Calu3 (cell line): ENCODE measurements at places on chromosomes 3 and 15.

GRCh38 chr3:10674578-10674977 is 141.4 kb upstream of the SLC6A11 start:
- no peak for DNase-seq

DNA sequence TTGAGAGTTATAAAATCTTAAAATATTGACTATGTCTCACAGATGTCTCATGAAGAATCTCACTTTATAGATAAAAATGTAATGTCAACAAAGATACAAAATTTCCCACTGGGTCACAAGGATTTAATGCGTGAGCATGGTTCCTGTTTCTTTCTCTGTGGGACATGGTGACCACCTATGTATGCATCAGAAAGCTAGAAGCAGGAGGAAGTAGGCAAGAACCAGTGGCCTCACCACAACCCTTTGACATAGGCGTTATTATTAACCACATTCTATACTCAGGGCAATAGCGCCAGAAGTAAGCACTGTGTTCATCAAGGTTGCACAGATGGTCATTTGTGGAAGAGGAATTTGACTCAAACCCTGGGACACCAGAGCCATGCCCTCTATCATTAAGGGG is 11.7 kb upstream of the ADAMTS17 start:
- no peak for DNase-seq

GRCh38 chr3:68045976-68046375 is 391.6 kb upstream of the SUCLG2 start:
- DNase-seq: no peak

DNA sequence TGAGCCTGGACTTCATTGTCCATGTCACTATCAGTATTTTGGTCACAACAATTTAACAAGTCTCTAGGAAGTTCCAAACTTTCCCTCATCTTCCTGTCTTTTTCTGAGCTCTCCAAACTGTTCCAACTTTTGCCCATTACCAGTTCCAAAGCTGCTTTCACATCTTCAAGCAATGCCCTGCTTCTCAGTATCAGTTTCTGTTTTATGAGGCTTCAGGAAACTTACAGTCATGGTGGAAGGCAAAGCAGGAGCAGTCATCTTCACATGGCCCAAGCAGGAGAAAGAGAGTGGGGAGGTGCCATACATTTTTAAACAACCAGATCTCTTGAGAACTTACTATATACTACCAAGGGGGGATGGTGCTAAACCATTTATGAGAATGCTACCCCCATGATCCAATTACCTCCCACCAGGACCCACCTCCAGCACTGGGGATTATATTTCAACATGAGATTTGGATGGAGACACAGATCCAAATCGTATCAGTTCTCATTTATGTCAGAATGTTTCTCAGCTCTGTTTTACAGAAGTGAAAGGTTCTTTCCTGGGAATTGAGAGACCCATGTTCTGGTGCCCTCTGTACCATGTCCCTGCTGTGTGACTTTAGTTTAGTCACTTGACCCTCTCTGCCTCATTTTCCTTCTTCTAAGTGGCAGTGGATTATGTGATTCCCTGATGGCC is 169.7 kb downstream of the PLCL2 start:
- DNase-seq: no peak

DNA sequence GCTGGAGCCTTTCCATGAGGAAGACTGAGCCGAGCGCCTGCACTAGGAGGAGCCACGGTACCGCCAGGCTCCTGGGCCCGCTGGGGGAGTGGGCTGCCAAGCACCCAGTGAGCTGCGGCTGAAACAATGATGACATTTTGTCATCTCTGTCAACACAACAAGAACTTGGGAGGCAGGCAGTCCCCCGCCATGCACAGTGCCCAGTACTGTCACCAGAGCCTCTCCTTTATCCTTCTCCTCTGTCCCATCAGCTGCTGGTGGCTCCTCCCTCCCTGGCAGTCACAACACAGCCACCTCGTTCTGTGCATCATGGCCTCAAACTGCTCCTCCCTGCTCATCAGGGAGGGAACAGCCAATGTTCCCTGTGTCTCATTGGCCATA is 34.0 kb upstream of the PCSK6 start:
- no peak for DNase-seq

- DNase-seq: no peak
These were observed 52.1 kb upstream of the CCDC174 start for GRCh38 chr3:14599488-14599887.

- no peak for DNase-seq
These were observed 7.0 kb upstream of the TSEN2 start for GRCh38 chr3:12477256-12477655.

- no peak for DNase-seq
These were observed 116.1 kb upstream of the SLC7A14 start for GRCh38 chr3:170701696-170702678.

- DNase-seq: no peak
These were observed 761.0 kb downstream of the ROBO2 start for GRCh38 chr3:77800893-77801292.

DNA sequence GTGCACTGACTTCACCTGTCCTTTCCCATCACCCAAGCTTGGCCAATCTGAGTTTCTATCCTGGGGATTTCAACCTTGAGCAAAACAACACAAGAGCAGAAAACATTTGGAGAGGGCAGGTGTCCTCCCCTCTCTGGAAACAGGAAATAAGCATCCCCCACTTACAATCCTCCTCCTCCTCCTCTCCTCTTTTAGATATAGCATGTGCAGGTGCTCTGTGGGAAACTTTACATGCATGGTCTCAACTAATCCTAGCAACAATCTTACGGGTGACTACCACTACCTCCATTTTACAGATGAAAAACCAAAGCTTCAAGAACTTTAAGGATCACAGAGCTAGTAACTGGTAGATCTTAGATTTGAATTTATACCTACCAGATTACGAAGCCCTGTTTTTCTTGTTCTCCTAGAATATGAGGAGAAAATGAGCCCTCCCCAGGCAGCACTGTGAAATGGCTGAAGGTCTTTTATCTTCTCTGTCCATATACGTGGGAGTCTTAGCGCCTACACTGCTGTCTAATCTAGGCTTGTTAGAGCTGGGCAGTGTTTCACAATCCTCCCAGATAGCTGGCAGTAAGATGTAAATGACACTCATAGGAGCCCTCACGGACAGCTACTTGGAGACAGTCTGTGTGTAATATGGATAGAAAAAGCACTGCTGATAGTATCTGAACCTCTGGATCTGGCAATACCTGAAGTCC is 301.2 kb upstream of the PROK2 start:
- no peak for DNase-seq

- no peak for DNase-seq
These were observed 699 bp upstream of the SHOX2 start for GRCh38 chr3:158106766-158107471.

DNA sequence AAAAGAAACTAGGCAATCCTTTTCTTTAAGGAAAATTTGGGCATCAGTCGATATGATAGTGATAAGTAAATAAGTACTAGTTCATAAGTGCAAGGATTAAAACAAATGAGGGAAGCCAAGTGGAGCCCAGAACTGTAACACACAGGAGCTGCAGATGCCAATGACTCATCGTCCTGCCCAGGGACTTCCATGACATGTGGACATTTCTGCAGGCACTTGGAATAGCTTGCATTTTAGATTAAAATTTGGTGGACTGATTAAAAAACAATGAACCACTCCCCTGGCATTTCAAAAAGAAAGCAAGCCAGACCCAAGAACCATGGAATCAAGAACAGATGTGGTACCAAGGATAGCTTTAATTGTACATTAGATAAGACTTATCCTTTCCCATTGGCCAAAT is 2.9 kb downstream of the SAMD7 start:
- peak; percentile 35 for DNase-seq

- no peak for DNase-seq
These were observed 36.6 kb downstream of the CD86 start for GRCh38 chr3:122091602-122092295.

DNA sequence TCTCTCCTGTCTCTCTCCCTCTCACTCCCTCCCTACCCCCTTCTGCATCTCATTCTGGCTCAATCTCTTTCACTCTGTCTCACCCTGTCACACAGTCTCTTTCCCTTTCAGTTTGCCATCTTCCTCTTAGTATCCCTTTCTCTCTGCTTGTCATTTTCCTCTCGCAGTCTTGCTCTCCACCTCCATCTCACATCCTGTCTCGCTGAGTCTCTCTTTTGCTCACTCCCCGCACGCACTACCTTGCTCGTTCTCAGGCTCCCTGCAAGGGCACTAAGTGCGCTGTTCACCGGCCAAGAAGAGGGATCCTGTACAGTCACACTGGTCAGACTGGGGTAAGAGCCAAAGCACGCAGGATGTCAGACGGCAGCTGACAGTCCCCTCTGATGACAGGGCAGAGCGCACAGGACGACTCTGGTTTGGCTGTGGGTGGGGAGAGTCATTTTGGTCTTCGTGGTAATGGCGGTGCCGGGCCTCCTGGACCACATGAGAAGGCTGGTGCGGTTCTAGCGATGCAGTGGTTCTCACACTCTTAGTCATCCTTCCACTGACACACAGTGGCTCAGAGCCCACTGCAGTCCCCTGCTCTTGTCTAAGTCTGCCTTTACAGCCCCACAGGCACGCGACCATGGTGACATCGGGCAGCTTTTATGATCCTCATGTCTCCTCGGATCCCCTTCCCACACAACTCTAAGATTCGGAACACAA is 356.8 kb downstream of the FOXP1 start:
- DNase-seq: no peak

- no peak for DNase-seq
These were observed 9.2 kb downstream of the IGF2BP2 start for GRCh38 chr3:185815391-185816282.

DNA sequence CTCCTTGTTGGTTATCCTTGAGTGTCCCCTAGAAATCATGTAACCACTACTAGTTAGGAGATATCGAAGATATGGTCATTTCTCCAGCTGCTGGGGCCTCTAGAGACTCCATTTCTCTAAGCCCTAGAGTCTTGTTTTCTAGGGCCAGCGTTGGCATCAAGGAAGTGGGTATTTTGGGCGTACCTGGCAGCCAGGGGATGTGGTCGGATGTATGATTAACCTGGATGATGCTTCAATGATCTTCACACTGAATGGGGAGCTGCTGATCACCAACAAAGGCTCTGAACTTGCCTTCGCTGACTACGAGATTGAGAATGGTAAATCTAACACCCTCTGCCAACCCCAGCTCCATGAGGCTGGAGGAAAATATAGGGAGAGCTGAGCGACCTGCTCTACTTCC is 325.5 kb downstream of the RYR3 start:
- DNase-seq: no peak

- no peak for DNase-seq
These were observed 162.0 kb upstream of the STT3B start for GRCh38 chr3:31370681-31371080.

DNA sequence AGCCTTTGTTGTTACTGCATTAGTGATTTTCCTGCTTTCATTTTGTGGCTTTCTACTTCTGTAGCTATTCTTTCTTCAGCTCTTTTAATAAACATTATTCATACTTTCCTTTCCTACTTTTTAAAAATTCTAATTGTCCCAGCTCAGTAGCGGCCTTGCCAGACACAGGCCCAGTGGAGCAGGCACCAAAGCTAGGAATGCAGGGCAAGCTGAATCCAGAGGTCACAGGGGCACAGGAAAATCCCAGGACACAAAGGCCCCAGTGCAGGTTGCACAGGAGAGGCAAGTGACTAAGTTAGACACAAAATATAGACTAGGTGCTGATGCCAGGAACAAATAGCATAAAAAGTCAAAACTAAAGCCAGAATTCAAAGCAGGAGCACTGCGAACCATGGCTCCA is 49.0 kb upstream of the CCDC80 start:
- DNase-seq: no peak

DNA sequence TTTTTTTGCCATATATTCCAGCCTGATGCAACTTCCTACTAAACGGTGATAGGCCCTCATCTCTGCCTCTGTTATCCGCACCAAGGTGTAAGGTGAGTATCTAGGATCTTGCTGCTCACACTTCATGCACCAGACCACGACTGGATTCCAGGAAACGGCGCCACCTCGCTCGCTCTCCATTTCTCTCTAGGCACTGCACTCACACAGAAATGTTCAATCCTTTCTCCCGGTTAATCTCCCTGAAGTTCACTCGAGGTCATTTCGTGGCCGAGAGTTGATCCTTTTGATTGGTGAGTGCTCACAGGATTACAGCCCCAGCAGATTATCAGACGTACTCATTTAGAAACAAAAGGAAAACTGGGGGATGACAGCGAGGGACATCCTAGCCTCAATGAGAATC is 28.1 kb downstream of the MCF2L2 start:
- no peak for DNase-seq

DNA sequence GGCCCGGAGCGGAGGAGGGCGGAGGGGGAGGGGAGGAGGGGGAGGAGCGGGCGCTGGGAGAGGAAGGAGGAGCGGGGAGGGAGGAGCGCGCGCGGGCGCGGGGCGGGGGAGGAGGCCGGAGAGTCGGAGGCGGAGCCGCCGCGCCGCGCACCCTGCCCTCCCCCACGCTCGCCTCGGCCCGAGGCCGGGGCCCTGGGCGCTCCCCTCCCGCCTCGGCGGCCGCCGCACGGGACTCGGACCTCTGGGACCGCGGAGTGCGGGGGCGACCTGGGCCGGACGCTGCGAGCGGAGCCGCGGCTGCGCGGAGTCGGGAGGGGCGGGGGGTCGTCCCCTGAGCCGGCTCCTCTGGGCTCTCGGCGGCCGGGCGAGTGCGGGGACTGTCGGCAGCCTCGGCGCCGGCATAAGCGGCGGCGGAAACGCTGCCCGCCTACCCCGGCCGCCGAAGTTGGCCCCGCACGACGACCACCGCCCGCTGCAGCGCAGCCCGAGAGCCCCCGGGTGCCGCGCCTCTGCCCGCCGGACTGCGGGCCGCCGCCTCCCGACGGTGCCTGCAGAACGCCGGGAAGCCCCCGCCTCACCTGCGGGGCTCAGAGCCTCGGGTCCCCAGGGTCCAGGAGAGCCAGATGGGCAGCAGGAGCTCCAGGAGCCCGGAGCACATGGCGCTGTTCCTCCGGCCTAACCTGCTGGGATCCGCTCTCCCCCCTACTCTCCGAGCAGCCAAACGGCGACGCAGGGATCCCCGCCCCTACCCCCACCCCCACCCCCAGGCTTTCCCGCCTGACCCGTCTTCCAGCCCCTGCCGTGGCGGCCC is 406 bp upstream of the GABRB3 start:
- DNase-seq: no peak

DNA sequence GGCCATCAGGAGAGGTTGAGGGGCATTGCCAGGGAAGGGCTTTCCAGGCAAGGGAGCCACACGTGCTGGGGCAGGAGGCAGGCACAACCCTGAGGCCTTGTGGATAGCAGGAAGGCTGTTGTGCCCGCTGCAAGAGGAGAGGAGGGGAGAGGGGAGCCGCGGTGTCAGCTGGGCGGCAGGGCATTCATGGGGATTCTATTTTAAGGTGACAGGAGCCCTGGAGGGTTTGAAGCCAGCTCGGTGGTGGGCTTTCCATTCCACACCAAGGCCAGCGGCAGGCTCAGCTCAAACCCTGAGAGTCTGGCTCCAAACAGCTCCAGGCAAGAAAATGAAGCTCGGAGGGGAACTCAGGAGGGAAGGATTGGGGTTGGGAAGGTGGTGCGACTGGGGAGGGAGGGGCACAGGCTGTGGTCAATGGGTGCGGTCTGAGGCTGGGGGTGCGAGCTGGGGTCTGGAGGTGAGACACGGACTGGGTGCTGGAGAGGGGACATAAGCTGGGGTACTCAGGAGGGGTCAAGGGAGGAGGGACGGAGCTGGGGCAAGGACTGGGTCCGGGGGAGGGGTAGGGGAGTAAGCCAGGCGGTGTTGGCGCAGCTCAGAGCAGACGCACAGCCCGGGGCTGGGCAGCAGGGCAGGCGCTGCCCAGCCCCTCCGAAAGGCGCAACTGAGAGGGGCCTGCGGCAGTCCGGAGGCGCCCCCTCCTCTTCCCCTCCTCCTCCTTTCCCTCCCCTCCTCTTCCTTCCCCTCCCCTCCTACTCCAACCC is 43.4 kb downstream of the TPRA1 start:
- no peak for DNase-seq
